Gastrocnemius medialis (tissue), 4 donors: ENCODE measurements at places on chromosomes 12 and 14.

- DNase-seq, result peak; percentile 29
Measured at GRCh38 chr12:69570545-69571399, 14.5 kb upstream of the CCT2 start.

DNA sequence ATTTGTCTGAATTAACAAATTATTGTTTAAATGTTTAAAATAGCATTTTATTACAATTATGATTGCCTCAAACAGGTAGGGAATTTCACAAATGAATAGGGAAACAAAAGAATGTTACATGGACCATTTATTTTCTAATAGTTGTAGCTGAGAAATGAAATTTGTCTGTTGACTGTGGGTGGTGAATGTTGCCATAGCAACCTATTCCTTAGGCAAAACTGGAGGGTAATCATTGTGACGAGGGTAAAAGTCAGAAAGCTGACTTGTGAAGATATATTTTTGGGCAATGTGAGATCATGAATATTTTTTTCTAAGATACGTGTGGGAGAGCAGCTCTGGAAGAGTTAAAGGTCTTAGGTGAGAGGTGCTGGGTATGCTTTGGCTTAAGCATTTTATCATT lies 24.2 kb upstream of the CLEC14A start:
- no peak for DNase-seq

DNA sequence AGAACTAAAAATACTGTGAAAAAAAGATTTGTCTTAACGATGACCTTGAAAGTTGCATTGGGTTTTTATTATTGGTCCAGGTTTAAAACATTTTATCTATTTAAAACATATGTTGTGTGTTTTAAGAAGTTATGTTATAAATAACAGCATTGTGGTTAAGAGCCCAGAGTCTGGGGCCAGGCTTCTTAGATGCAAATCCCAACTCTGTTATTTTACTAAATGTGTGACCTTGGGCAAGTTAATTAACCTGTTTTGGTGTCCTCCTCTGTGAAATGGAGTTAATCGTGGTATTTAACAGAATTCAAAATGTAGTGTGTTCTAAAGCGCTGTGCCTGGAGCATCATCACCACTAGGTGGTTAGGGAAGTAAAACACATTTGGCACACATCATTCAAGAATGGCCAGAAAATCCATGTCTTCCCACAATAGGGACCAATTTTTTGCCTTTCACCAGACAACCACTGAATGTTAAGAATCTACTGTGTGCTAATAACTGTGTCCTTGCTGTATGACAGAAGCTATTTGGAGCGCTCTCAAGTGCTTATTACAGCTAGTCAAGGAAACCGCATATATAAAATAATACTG lies 133.3 kb downstream of the MON2 start:
- no peak for DNase-seq

DNA sequence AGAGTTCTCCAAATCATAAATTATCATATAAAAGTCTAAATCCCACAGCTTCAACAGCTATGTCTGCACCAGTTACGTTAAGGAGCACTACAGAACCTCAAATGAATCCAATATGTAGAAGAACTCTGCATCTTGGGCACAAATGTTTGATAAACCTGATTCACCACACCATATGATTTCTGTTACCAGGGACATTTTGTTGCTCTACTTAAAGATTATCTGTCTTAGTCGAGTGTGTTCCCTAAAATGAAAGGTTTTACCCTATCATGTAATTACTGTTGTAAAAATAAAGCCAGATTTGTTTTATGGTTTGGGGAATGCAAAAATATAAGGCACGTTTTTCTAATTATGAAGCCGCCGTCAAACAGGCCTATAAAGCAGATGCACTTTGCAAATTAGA lies 363.1 kb downstream of the EGLN3 start:
- no peak for DNase-seq

GRCh38 chr14:98949051-98949450 lies 322.9 kb downstream of the BCL11B start:
- DNase-seq, result no peak

- no peak for DNase-seq
Measured at GRCh38 chr14:31106768-31107167, 80.6 kb upstream of the STRN3 start.

- DNase-seq, result no peak
Measured at GRCh38 chr12:89370850-89371249, 18.5 kb upstream of the DUSP6 start.

DNA sequence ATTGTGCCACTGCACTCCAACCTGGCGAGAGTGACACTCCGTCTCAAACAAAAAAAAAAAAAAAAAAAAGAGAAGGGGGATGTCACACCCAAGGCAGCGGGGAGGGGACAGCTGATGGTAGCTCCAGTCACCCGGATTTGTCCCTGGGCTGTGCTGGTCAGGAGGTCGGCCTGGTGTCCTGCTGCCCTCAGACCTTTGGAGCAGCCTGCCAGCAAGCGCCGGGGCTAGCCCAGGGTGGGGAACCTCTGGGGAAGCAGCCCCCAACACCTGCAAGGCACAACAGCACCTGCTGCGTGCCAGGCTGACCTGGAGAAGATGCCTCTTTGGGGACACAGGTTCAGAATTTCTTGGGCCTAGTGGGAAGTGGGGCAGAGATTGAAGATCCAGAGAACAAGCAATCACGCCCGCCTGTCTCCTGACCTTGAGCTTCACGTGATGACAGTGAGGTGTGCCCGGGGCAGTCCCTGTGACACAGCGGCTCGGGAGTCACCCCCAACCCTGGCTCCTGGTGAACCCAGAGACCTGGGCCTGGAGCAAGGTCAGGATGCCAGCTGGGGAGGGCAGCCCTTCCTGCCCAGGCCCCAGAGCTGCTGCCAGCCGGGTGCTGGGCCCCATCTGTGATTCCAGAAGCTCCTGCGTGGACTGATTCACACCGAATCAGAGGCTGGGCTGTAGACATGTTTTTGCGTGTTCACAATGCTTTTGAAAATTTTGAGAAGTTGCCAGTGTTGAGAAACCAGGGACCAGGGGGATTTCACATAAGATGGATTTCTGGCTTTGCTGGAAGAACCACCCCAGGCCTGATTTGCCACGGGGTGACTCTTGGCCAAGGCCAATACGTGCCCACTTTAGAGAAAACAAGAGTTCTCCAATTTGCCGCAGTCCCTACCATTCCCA lies 66.4 kb downstream of the RFLNA start:
- peak; percentile 71 for DNase-seq

- DNase-seq, result no peak
Measured at GRCh38 chr12:48542300-48542928, 17.0 kb downstream of the OR8S1 start.

DNA sequence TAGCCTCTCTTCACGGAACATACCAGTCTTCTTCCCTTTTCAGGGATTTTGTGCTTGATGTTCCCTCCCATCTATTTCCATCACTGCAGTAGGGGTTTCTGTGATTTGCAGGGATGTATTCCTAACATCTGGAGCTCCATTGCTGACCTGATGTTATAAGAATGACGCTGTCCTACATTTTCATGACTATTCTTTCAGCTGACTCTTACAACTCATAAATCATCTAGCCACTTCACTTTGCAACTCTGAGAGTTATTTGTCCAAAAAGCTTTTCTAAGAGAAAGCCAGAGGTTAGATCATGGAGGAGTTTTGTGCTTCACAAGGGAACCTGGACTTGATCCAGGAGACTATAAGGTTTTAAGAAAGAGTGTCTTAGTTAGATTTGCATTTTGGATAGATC lies 116.6 kb upstream of the FAR2 start:
- no peak for DNase-seq

- DNase-seq, result no peak
Measured at GRCh38 chr12:109967383-109968031, 28.7 kb downstream of the GIT2 start.

- no peak for DNase-seq
Measured at GRCh38 chr12:105296116-105297089, 34.1 kb upstream of the C12orf75 start.

DNA sequence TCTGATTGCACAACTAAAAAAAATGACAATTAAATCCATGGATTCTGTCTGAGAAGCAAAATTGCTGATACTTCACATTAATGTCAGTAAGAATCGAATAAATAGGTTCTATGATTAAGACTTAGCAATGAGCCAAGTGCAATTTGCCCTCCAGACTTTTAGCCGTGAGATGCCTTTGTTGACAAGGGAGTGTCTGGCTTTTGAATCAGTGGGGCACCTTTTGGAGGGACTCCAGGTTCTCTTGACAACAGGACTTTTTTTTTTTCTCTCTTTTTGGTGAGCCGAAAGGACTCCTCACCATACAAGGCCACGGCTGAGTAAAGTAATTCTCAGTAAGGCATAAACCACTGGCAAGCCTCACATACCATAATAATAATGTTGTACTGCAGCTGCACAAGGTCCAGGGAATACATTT lies 4.7 kb upstream of the MDM1 start:
- DNase-seq, result no peak

DNA sequence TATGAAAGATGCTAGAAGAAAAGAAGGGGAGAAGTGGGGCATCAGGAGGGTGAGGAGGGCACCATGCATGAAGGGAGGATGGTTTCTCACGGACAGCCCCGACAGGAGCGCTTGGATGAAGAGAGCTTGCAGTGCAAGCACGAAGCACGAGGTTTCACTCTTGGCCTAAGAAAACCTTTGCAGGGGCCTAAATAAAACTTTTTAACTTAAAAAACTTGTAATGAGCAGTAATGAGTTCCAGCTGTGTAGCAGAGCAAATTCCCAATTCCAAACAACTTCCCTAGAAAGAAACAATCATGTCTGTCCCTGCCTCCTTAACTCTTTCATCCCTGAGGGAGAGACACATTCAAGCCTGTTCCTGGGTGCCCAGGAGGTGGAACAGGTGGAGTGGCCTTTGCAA lies 119.5 kb downstream of the PAH start:
- DNase-seq, result no peak

DNA sequence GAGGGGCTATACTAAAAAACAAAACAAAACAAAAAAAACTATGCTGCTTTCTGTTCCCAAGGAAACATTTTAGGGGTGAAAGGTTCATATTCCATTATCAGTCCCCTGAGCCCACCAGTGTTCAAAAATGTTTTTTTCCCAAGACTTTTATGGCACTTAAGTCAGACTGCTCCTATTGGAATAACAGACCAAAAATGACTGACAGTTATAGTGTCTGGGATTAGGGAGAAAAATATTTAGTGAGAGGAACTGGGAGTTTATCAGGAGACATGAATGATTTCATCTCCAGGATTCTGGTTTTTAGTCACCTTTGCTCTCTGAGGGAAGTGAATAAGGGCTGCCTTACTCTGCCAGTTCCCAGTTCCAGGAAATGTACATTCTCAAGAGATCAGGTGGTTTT lies 68.0 kb downstream of the PDE3A start:
- DNase-seq, result no peak

DNA sequence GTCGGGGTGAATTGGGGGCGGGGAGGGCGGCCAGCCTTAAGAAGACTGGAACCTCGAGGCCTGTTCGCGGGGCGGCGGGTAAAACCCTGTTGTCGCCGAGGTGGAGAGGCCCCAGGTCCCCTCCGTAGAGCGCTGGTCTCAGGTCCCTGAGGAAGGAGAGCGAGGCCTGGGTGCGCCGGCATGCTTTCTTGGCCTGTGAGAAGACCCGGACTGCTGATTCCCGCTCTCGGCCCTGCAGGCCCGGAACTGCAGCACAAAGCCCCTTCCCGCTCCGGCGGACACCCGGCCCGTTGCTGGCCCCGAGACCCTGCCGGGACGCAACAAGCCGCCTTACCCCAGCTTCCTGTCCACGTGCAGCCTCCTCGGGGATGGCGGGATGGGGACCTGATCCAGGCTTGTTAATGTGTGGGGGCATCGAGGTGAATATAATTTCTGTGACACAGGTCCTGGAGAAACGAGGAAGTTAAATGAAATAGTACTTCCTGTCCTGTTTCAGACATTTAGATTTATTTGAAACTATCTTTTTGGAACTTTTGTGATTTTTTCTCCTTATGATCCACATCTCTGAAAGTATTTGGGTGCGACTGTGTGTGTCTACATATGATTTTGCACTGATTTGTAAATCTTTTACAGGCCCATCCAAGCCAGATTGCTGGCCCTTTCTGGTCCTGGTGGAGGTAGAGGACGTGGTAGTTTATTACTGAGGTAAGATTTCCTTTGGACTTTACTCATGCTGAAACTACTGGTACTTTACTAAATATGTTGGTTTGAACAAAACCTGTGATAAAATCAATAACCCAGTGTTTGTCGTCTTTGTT lies 600 bp downstream of the PNN start:
- no peak for DNase-seq

GRCh38 chr12:130714091-130714590 lies 2.0 kb downstream of the RIMBP2 start:
- DNase-seq, result no peak

DNA sequence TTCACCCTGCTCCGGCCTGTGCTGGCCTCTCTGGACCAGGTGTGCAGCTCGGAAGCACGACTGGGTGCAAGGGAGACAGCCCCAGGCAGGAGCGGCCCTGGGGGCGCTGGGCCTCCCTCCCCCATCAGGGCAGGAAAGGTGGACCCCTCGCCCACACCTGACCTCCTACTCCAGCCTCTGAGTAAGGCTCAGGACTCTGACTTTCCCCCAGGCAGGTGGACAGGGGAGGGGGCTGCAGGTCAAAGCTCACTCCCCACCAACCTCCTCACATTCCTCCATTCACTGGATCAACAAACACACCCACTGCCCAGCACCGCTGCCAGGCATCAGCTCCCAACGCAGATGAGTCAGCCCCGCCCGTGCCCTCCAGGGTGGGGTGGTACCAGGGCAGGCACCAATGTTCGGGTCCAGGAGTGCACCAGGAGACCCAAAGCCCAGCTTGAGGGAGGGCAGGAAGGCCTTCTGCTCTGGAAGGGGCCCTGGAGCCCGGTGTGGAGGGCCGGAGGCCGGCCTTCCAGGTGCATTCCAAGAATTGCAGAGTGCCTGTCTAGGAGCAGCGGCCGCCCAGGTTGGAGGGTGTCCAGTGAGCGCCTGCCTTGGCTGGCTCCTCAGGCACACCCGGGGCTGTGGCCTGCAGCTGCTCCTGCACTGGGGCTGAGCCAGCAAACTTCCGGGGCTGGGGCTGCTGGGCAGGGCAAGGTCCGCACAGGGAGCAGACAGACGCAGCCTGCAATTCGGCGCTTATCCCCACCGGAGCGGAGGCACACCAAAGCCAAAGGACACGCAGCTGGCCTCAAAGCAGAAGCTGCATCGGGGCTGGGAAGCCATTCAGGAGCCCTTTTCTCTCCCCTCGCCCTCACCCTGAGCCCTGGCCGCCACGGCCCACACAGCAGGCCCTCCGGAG lies 1.6 kb upstream of the INF2 start:
- DNase-seq, result peak; percentile 94

GRCh38 chr14:76925097-76925441 lies 98.9 kb downstream of the LRRC74A start:
- DNase-seq, result no peak

DNA sequence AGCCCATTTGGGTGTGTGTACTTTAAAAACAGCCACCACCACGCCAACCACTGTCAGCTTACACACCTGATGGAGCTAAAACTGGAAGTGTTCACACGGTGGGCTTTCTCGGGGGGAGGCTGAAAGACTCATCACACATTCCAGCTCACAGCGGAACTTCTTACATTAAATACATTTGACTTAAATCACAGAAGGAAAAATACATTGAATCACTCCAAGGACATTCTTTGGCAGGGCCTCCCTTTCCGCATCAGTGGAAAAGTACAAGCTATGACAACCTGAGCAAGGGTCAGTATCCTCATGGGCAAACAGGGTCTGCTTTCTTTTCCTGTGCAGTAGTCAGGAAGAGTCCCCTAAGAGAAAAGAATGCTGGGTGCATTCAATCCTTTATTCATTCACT lies 31.0 kb upstream of the TC2N start:
- no peak for DNase-seq

GRCh38 chr12:85821206-85821605 lies 15.0 kb downstream of the RASSF9 start:
- DNase-seq, result no peak

GRCh38 chr14:90154110-90154509 lies 92.3 kb downstream of the KCNK13 start:
- no peak for DNase-seq
